ENCODE measurements at places on chromosomes 1 and 21.

GRCh38 chr1:224432672-224433040 is 1.9 kb downstream of the WDR26 start:
- DNase-seq = no peak

DNA sequence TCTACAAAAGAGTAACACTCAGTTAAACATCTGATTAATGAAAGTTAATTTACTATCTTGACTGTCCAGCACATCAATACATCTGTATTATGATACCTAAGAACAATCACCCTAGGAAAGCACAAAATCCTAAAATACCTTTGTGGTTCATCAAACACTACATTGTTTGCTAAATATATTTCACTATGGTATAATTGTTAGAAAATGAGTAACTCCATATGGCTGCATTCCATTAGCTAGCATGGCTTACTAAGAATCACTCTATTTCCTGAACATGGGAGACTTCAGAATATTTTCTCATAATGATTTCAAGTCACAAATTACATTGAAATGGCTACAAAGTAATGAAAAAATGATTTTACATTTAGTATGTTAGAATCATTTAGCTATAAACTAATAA is 12.5 kb downstream of the TRMT1L start:
- DNase-seq = no peak

DNA sequence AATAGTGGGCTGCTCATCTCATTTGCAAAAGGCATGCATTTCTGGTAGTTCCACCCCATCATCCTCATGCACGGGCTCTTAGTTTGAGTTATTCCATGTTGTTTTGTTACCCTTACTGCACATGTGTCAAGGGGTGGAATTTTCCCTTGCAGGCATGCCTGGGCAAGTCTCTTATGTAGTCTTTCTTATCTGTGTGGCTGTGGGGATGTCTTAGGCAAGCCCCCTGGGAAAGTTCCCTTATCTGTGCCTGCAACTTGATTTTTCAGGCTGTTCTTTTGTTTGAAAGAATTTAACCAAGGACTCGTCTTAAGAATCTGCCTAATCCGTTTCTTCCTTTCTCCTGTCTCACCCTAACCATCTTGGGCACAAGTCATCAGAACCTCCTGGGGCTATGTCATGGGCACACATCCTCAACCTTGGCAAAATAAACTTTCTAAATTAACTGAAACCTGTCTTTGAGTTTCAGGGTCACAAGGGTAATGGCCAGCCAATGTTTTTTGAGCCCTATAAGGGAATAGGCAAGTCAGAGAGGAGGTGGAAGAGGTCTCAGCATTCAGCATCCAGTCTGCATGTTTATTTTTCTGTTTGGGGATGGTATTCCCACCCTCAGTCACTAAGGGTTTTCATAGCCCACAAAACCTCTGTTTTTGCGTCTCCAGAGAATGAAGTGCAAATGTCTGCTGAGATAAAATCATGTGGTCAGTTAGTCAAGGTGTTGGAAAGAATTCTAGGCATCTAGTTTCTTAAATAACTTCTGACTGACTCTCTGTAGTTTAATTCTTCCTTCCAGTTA is 579.7 kb downstream of the PLA2G4A start:
- DNase-seq = no peak

- DNase-seq = no peak
These were observed 27.5 kb upstream of the PLPPR4 start for GRCh38 chr1:99236756-99237155.

DNA sequence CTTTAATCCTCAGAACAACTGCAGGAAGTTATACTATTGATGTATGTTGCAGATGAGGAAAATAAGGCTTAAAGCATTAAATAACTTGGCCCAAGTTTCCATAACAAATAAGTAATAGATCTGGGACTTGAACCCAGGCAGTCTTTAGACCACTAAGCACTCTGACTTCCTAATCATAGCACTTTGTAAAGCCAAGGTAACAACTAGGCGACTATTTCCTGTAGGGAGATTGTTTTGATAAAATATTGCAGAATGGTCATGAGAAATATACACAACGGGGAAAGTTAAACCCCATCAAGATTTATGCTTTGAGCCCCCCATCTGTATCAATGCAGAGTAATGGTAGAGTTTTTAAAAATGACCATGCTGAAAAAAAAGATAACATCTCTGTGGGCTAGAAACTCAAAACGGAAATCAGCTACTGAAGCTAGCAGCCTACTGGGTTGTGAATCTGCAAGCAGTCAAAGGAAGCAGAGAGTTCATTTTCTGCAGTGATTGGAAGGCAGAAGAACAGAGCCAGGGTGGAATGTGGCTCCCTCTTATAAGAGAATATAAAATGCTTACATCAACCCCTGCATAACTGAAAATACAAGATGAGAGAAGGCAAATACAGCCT is 111.2 kb upstream of the OLIG2 start:
- no peak for DNase-seq

DNA sequence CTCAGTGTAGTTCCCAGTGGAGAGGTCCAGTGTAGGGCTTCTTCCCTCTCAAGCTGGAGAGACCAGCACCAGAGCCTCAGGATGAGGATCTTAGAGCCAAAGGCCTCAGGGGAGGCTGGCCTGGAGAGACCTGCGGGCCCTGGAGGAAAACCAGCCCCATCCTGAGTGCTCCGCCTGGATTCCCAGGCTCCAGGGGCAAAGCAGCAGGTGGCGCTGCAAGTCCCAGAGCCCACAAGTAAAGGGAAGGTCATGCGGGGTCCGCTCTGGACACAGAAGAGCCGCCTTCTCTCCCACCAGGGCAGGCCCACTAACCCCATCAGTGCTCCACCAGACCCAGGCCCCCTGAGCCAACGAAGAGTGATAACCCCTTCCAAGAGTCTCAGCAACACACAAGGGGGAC is 22.7 kb downstream of the PGBD5 start:
- no peak for DNase-seq

DNA sequence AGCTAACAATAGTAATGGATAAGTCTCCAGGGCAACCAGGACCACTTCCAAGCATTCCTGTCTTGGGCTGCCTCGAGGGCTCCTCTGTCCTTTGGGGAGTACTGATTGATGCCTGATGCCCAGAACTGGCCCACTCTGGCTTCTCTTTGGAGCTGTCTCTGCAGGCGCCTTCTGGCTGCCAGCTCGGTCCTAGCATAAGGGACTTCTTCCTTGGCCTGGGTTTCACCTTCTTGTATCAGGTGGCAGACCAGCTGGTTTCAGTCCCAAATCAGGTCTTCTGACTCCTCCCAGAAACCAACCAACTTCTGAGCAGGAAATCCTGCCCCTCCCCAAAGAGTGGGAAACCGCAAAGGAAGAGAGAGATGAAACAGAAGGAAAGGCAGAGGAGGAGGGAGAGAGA is 10.6 kb downstream of the G0S2 start:
- DNase-seq = no peak

DNA sequence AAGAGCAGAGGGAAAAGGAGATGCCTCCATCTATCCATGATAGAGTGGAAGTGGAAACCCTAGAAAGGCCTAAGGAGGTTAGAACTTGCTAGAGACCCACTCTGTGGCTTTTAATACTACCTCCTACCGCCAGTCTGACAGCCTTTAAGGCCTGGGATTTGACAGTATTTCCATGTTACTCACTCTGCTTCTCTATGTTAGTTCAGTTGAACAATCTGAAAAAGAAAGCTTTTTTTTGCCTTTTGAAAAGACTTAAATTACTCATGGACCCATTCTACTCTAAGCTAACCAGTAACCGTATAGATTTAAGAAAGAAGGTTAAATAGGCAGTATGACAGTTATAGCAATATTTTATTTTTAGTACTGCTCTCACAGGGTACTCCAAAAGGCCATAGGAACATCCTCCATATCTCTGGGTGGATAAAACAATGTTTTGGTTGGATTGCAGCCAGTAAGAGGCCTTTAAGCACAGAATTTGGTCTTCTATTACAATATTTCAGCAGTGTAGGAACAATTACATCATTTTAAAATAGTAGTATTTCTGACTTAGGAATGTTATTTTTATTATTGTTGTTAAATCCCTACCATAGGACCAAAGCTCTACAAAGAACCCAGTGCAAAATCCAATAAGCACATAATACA is 15.9 kb upstream of the GPR25 start:
- DNase-seq = no peak

DNA sequence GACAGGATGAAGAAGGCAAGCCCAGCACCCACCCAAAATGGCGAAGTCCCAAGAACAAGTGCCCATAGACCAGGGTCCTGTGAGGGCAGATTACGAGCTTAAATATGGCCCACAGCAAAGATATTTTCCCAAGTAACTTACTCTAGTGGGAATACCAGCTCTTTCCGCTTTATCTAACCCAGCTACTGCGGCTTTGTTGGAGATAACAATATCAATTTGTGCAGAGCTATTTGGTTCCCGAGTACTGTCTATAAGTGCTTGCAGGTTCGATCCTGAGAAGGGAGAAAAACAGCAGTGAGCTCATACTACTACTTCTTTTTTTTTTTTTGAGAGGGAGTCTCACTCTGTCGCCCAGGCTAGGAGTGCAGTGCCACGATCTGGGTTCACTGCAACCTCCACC is 14.3 kb upstream of the DNAJC28 start:
- DNase-seq = no peak

GRCh38 chr1:19457607-19458006 is 27.7 kb downstream of the CAPZB start:
- no peak for DNase-seq

DNA sequence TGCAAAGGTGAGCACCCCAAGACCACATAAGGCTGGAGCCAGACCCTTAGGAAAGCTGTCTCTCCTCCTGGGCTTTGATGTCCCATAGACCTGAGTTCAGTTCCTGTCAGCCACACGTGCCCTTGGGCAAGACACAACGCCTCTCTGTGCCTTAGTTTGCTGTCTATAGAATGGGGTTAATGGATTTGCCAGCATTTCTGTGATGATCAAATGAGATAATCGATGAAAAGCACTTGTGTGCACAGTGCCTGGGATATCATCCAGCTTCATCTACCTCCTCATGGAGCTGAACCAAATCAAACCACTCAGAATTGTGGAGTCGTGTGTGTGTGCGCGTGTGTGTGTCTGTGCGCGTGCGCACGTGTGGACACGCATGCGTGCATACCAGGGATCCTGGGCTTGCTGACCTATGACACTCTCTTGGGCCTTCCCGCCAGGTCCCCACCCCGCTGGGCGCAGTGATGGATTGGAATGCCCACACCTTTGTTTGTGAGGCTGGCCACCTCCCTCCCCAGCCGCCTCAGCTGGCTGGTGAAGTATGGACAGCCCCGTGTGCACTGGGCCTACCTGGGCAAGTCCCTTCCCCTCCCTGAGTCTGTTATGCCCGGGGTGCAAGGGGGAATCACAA is 5.2 kb downstream of the TTC22 start:
- no peak for DNase-seq

- no peak for DNase-seq
These were observed 17.5 kb upstream of the ETV3 start for GRCh38 chr1:157155658-157156057.

GRCh38 chr21:22311741-22312462 is 1313.7 kb downstream of the NCAM2 start:
- no peak for DNase-seq

GRCh38 chr1:55214212-55214933 is 791 bp downstream of the USP24 start:
- peak; percentile 15 for DNase-seq

- no peak for DNase-seq
These were observed 147.5 kb upstream of the SPATA6 start for GRCh38 chr1:48619539-48619938.

Measured in NK-92 treated with Interleukin-12 subunit alpha and Interleukin-12 subunit beta, amount 100 ng/mL, for 24 hours (cell line).